ENCODE measurements at places on chromosomes 5 and 9. TPM values are rescaled to one million over a fixed set of nuclear protein-coding genes. Genes with fewer than 3 reads are reported as not detected.

DNA sequence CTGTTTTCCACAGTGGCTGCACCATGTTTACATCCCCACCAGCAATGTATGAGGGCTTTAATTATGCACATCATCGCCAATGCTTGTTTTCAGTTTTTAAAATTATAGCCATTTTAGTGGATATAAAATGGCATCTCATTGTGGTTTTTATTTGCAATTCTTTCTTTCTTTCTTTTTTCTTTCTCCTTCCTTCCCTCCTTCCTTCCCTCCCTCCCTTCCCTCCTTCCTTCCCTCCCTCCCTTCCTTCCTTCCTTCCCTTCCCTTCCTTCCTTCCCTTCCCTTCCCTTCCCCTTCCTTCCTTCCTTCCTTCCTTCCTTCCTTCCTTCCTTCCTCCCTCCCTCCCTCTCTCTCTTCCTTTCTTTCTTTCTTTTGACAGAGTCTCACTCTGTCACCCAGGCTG lies 6.6 kb downstream of the COL15A1 start:
- DNase-seq: no peak

DNA sequence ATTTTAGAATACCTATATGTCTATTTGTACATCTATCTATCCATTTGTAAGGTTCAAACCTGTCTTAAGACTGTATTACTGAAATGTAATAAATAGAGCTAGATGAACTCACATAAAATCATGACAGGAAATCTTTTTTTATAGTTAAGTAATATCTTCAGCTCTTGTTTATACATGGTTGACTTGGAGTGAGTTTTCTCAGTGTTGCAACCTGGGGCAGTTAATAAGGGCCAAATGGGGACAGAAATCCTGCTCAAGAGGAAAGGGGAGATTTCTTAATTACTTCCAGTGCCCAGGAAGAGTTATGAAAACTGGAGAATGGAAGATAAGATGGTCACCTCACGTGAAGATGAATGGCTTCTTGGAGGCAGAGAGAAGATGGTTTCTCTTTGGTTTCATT lies 265.1 kb upstream of the FBXL7 start:
- DNase-seq: no peak

DNA sequence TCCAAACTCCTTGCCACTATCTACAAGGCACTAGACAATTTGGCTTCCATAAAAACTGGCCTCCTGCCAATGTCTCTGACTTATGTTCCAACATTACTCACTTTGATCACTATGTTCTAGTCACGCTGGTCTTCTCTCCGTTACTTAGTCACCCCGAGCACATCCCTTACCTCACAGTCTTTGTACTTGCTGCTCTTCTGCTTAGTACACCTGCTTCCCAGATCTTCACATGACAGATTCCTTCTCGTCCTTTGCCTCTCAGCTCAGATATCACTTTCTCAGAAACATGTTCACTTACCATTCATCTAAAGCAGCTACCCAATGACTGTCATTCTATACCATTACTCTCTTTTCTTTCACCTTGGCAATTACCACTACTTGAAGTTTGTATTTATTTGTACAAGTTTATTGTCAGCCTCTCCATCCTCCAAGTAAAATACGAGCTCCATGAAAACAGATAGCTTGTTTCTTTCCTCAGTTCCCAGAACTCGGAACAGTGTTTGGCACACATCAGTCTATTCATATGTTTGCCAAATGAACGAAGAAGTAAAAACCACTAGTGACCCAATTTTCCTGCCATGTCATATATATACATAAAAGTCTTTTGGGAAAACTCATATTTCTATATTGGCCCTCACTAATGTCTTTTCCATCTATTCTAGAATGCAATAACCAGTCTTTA lies 5.9 kb upstream of the SLC22A5 start:
- peak; percentile 73 for DNase-seq

The SLCO6A1 gene
- not detected for total RNA-seq

Measured in dermis microvascular lymphatic vessel endothelial cell (primary cell).